ENCODE measurements at places on chromosomes 2 and 18.

GRCh38 chr2:7620255-7620654 is 703.0 kb downstream of the RNF144A start:
- no peak for DNase-seq

DNA sequence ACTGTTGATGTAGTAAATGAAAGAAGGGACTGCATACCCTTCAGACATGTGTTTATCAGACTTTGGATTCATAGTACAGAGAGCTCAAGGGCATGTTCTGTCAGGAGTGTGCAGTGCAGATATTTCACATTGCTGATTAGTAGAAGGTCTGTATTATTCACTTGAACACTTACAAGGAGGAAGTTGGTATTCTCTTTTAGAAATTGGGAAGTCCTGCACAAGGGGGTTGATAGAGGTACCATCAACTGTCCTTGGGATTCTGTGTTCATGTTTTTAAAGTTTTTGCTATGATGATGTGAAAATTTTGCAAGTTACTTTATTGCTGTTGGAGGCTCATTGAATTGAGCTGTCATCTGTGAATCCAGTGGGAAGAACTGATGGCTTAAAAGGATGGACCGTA is 6.7 kb downstream of the PSMD1 start:
- DNase-seq, result no peak

DNA sequence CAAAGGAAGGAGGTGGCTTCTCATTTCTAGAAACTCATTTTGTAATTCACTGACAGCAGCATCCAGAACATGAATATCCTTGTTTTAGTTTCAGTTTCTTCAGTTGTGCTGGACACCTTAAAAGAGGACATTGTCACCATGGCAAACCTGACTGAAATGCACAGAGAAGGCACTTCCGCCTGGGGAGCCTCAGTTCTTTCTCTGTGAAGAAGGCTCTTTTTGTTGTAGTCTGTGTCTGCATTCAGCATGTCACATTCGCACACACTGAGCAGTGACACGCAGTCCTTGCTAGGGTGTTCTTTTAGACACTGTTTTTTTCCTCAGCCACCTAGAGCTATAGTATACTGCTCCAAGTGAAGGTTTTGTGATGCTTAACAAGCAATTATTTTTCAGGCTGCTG is 9.5 kb upstream of the RPRM start:
- DNase-seq, result no peak

DNA sequence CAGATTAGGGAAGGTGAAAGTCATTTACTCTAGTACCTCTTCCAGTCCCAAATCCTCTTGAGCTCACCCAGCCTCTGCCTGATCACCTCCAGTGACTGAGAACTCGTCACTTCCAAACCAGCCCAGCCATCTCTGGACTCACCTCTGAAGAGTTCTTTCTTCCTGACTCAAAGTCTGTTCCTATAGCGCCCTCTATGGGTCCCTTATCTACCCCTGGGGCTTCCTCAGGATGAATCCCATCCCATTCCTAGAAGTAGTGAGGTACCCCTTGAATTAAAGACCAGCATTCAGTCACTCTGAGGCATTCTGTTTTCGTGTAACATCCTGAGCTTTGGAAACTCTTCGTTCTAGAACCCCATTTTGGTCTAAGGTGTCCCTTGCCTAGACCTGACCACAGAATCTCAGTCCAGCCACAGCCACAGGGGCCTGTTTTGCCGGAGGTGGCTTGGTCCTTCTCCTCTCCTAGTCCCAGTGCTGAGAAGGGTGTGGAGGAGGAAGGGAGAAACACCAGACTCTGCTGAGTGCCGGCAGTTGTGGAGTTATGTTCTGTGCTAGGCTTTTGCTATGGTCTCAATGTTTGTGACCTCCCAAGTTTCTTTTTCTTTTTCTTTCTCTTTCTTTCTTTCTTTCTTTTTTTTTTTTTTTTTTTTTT is 32.7 kb downstream of the SIX3 start:
- no peak for DNase-seq

- DNase-seq, result no peak
Measured at GRCh38 chr2:178756843-178757242, 50.4 kb downstream of the TTN start.

DNA sequence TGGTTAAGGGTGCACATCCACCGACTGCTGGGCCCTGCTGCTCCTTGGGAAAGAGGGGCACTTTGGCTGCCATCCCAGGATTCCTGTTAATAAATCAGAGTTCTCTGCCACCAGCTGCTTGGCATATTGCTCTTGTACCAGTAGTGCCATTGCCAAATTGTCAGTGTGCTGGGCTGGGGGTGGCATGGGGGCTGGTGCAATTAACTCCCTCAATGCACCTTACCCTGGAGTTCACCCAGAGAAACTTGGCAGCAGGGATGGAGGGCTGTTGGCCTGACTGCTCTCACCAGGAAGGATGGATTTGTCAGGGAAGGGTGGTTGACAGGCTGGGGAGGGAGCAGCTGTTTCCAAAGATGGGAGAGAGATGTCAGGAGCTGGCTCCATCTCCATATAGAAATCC is 94.6 kb upstream of the SKOR2 start:
- no peak for DNase-seq

GRCh38 chr18:76490670-76491472 is 4.2 kb downstream of the ZNF516 start:
- no peak for DNase-seq

DNA sequence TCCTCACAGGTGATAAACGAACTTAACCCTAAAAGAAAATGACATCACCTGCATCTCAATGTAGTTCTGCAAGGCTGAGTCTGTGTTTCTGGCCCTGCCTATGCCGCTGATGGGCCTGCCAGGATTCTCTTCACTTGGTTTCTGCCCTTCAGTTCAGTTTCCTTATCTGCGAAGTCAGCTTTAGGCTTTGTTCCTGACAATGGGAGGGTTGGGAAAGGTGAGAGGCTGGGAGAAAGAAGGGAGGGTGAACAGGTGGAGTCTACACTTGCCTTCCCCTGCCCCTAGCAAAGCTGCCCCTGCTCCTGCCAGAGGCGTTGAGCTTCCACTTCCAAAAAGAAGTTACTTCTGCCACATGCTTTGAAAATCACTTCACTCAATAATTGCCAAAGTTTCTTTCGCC is 124.0 kb upstream of the APCDD1 start:
- no peak for DNase-seq

- no peak for DNase-seq
Measured at GRCh38 chr2:10293603-10294002, 9.1 kb upstream of the HPCAL1 start.

- no peak for DNase-seq
Measured at GRCh38 chr2:13089971-13090370, 373.2 kb downstream of the TRIB2 start.

DNA sequence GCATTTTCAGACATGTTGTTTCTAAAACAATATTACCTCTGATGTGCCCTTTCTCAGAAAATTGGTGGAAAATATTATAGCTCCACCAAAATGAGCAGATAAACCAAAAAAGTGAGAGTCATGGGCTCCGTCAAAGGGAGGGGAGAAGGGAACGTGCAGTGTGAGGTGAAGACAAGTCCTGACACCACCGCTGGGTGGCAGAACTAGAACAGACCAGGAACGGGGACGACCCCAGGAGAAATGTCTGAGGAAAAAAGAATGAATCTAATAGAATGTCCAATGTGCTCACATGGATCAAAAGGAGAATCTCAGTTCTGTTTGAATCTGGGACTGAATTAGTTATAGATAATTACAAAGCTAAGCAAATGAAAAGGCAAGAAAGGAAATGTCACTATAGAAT is 22.6 kb upstream of the BCL2 start:
- peak; percentile 19 for DNase-seq

GRCh38 chr18:644395-645004 is 13.0 kb upstream of the TYMS start:
- DNase-seq, result no peak

DNA sequence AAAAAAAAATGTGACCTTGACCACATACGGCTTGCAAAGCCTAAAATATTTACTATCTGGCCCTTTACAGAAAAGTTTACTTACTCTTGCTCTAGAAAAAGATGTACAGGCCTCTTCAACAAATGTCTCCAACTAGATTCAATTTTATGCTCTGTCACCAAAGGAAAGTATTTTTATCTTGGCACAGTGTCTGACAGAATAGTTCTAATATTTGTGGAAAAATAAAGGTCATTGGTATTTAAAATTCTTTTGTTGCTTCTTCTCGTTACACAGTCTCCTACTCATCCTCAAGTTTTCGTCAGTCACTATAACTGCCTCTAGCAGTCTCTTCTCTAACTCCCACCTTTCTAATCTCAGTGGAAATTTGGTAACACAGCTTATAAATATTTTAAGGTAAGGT is 1.4 kb downstream of the RBKS start:
- DNase-seq, result no peak

DNA sequence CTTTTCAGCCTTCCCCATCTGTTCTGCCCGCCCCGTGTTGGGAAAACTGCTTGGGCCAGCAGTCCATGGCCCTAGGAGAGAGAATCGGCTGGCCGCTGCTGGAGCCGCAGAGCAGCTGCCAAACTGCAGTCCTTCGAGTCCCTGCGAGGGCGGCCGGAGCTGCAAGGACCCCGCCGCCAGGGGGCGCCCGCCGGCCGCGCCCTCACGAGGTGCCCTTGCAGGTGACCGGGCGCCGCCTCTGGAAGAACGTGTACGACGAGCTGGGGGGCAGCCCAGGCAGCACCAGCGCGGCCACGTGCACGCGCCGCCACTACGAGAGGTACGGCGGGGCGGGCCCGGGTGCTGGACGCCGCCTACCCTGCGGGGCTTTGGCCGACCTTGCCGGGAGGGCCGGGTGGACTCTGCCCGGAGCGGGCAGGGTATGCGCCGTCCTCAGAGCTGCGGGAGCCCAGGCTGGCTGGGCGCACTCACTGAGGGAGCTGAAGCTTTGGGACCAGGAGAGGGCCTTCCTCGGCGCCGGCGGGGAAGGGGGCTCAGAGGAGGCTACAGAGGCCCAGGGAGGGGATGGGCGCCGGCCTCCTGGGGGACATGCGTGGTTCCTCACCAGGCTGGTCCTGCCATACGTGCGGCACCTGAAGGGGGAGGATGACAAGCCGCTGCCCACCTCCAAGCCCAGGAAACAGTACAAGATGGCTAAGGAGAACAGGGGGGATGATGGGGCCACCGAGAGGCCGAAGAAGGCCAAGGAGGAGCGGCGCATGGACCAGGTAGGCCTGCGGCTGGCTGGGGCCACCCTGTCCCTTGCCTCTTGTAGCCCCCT is 13.6 kb downstream of the ARID5A start:
- DNase-seq, result no peak

DNA sequence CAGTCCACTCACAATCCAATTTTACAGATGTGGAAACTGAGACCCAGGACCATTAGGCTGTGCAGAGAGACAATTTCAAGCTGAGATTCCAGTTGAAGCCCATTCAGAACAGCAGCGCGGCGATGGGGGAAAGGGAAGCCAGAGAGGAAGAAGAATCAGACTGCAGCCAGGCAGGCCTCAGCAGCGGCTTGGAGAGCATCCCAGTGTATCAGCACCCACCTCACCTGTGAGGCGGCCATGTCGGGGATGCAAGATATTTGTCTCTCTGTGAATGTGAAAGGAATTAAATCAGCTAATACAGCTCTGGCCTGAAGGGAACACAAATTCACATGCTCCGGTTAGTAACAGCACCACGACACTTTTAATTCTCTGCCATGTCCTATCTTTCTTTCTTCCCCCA is 198.0 kb upstream of the SOX11 start:
- DNase-seq, result no peak

GRCh38 chr2:120647487-120647886 is 88.2 kb upstream of the GLI2 start:
- no peak for DNase-seq

- DNase-seq, result no peak
Measured at GRCh38 chr2:48601349-48601748, 16.3 kb upstream of the GTF2A1L start.

GRCh38 chr2:46669996-46670793 is 190.8 kb downstream of the TMEM247 start:
- DNase-seq, result no peak

- DNase-seq, result no peak
Measured at GRCh38 chr2:209946539-209946938, 55.9 kb upstream of the RPE start.

DNA sequence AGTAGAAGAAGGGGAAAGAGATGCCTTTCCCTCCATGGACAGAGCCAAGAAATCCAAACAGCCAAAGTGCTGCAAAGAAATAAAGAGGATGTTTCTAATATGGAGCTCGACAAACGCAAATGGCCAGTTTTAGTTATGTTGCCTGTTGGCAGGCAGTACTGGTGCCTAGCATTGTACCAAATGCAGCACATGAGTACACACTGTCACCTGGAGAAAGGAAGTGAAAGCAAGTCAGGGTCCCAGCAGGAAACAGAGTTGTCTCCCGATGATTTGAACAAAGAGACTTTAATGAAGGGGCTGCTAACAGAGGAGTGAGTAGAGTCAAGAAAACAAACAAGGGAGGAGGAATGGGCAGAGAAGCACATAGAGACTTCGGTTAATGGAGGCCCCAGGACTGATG is 623.0 kb downstream of the BCL11A start:
- DNase-seq, result no peak

DNA sequence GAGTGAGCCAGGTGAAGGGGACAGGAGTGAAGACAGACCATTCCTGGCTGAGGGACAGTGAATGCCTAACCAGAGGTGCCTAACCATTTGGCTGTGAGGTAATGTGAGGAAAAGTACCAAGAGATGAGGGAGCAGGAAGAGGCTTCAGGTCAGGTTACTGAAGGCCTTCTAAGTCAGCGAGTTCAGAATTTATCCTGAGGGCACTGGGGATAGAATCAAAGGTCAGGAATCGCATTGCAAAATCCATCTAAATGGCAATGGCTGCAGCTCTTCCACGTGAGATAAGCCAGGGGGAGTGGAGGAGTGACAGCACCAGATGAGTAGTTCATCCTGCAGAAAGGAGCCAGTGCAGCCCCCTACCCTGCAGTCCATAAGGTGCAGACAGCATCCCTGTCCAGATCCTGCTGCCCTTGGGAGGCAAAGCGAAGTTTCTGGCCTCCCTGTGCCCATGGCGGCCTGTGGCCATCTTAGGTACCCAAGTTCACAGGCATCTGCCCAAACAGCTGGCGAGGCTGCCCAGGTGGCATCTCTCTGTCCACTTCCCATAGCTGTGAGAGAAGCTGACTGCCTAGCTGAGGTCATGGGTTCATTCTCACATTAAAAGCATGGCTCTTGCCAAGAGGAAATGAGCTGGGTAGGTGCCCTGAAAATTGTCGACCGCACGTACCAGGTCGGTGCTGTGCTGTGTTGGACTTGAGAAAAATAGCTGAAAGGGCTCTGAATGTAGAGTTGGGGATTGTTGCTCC is 49.5 kb downstream of the CYP27C1 start:
- no peak for DNase-seq

DNA sequence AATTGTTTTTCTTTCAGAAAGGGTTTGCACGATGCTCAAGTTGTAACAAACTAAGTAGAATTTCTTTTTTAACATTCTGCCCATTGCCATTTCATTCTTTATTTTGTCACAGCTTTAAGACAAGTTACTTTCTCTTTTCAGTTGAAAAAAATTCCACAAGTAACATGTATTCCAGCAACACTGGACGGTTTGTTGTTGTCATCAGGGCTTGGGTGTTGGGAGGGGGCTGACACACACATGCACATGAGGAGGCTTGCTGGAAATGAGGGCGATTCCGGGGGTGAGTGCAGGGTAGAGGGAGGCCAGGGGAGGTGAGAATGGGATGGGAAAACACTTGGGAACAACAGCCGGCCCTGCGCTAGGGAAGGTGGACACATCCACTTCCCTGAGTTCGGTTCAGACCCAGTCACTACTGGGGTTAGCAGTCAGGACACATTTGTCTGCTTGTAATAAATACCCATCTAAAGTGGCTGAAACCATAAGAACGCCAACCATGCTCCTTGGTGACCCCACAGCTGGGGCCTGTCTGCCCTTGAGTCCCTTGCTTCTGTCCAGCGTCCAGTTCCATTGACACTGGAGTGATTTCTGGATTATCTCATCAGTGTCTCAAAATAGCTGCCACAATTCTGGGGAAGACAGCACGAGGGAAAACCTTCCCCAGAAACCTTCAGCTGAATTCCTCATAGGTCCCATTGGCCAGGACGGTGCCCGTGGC is 141.8 kb upstream of the BCL2L11 start:
- DNase-seq, result no peak
